ENCODE measurements at places on chromosomes 5 and 9.

- DNase-seq = no peak
Measured at GRCh38 chr5:54073131-54073530, 237.2 kb downstream of the ARL15 start.

GRCh38 chr5:83877911-83878706 lies 157.5 kb upstream of the HAPLN1 start:
- no peak for DNase-seq

GRCh38 chr5:932628-933250 lies 40.1 kb downstream of the TRIP13 start:
- DNase-seq = peak; percentile 39

DNA sequence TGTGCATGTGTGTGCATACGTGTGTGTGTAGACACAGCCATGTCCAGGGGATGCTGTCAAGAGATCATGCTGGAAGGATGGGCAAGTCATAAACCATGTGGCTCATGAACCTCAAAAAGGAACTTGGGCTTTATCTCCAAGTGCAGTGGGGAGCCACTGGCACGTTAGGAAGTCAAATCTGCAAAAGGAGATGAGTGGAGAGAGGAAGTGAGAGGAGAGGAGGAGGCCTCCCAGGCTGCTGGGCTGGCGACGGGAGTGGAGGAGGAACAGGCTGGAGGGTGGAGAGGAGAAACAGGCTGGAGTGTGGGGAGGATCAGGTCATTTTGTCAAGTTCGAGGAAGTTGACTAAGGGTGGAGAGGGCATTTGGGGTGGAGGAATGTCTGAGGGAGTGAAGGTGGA lies 29.2 kb upstream of the TIFAB start:
- DNase-seq = no peak

GRCh38 chr9:117487555-117488175 lies 72.8 kb upstream of the ASTN2 start:
- DNase-seq = peak; percentile 82
